Karpas-422 (cell line): ENCODE measurements at places on chromosomes 2 and 18.

- no peaks in the 10 kb centered on the region for H3K36me3 ChIP-seq
- no peak for DNase-seq
- H3K4me3 ChIP-seq, result no peak overlapping the region
Observed at GRCh38 chr2:3192920-3193319, 184.7 kb downstream of the EIPR1 start.

- no peak overlapping the region for H3K4me3 ChIP-seq
- peaks cover 17% of the 10 kb centered on the region for H3K4me1 ChIP-seq
- DNase-seq, result no peak
Observed at GRCh38 chr2:6186332-6187151, 494.4 kb downstream of the SOX11 start.

GRCh38 chr2:11833601-11834000, 87.2 kb downstream of the LPIN1 start:
- H3K4me1 ChIP-seq, result peaks cover 86% of the 10 kb centered on the region
- H3K36me3 ChIP-seq, result no peaks in the 10 kb centered on the region
- peak; percentile 85 for DNase-seq
- peak overlapping the region; percentile 97 for H3K27ac ChIP-seq

GRCh38 chr2:25743132-25743830, 69.9 kb upstream of the DTNB start:
- no peaks in the 10 kb centered on the region for H3K27me3 ChIP-seq
- no peak overlapping the region for H3K4me3 ChIP-seq
- no peak overlapping the region for H3K27ac ChIP-seq
- peaks cover 33% of the 10 kb centered on the region; the same call in 1 of the 2 replicates for H3K36me3 ChIP-seq

DNA sequence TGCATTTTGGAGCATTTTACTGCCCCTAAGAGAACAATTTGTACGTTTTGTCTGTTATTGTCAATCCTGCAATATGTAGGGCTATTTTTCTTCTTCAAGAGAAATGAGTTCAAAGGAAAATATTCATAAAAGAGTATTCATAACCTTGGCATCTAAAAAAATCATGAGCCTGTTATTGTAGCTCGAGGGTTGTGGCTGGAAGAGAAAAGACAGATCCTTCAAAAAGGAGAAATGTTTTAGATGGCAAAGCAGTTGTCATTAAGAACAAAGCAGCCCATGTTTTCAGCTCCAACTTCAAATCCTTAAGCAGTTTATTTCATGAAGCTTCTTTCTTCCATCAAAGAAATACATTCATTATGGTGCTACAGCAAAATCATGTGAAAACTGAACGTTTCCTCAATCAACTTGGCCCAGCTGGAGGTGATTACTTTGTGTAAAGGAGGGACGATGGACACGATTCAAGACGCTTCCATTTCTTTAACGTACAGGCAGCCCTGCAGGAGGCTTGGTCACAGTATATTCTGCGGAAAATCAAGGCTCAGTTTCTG, 31.4 kb downstream of the QPCT start:
- peak overlapping the region; percentile 54 for H3K4me3 ChIP-seq
- no peak for DNase-seq
- no peaks in the 10 kb centered on the region for H3K36me3 ChIP-seq
- peaks cover 32% of the 10 kb centered on the region for H3K4me1 ChIP-seq
- H3K27ac ChIP-seq, result peak overlapping the region; percentile 69
- H3K27me3 ChIP-seq, result 0 out of 2 replicates have a peak, but pooled peaks cover 2% of the 10 kb centered on the region

- no peak overlapping the region for H3K27ac ChIP-seq
- H3K36me3 ChIP-seq, result no peaks in the 10 kb centered on the region
- no peaks in the 10 kb centered on the region for H3K4me1 ChIP-seq
- no peak overlapping the region for H3K4me3 ChIP-seq
- no peaks in the 10 kb centered on the region for H3K27me3 ChIP-seq
Observed at GRCh38 chr18:34222307-34223163, 2.2 kb downstream of the NOL4 start.

DNA sequence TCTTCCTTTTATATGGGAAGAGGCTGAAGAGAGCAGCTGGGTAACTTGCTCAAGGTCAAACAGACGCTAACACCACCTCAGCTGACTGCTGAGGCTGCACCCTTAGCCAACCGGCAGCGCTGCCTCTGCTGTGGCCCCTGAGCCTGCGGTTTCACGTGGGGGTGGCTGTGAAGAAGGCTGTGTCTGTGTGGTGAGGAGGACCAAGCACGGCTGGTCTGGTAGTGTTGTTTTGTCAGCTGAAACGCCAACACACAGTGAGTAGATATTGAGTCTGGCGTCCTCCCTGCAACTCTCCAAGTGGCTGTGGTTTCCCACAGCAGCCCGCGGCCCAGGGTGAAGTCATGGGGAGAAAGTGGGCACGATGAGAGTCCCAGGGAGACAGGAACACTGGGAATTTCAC, 69.6 kb downstream of the THNSL2 start:
- no peak for DNase-seq
- H3K27me3 ChIP-seq, result no peaks in the 10 kb centered on the region
- no peaks in the 10 kb centered on the region for H3K4me1 ChIP-seq
- no peak overlapping the region for H3K4me3 ChIP-seq
- no peaks in the 10 kb centered on the region for H3K36me3 ChIP-seq

DNA sequence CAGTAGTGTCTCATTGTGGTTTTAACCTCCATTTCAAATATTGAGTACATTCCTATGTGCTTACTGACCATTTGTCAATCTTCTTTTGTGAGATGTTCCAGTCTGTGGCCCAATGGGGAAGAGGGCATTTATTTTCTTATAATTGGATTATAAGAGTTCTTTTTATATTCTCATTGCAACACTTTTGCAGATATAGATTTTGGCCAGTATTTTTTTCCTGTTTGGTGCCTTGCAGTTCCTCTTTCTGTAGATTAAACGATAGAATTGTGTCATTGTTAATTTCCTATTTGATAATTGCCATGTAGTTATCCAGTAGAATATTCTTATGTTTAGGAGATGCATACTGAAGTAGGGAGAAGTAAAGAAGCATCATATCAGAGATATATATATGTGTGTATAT, 56.4 kb upstream of the CYTIP start:
- no peak overlapping the region for H3K4me3 ChIP-seq
- H3K27ac ChIP-seq, result no peak overlapping the region
- no peaks in the 10 kb centered on the region for H3K36me3 ChIP-seq
- no peak for DNase-seq
- no peaks in the 10 kb centered on the region for H3K27me3 ChIP-seq
- no peaks in the 10 kb centered on the region for H3K4me1 ChIP-seq

DNA sequence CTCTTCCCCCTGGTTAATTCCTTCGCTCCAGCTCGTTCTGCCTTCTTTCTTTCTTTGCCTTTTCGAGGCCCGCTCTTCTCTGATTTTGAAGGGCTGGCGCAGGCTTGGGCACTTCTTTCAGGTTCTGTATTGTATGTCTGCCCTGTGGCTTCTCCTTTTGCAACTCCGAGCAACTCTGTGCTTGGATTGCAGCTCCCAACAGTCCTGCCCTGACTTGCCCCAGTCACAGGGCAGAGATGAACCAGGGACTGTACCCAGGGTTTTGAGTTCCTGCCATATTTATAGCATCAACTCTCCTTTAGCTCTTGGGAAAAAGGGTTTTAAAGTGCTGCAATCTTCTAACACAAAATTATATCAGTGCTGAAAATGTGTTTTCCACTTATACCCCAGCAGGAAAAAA, 31.1 kb upstream of the CD8A start:
- H3K4me3 ChIP-seq, result no peak overlapping the region
- no peak overlapping the region for H3K27ac ChIP-seq
- no peak for DNase-seq
- H3K27me3 ChIP-seq, result no peaks in the 10 kb centered on the region
- H3K4me1 ChIP-seq, result no peaks in the 10 kb centered on the region

GRCh38 chr2:65438137-65438899, 5.9 kb upstream of the SPRED2 start:
- peaks cover 31% of the 10 kb centered on the region for H3K4me1 ChIP-seq
- no peak for DNase-seq
- H3K36me3 ChIP-seq, result no peaks in the 10 kb centered on the region
- H3K27ac ChIP-seq, result no peak overlapping the region
- no peaks in the 10 kb centered on the region for H3K27me3 ChIP-seq

- H3K27ac ChIP-seq, result no peak overlapping the region
- peaks cover 5% of the 10 kb centered on the region; the same call in 1 of the 2 replicates for H3K4me1 ChIP-seq
- no peaks in the 10 kb centered on the region for H3K36me3 ChIP-seq
- H3K27me3 ChIP-seq, result no peaks in the 10 kb centered on the region
Observed at GRCh38 chr2:62175728-62176127, 20.2 kb upstream of the B3GNT2 start.

GRCh38 chr2:199762963-199763362, 88.0 kb downstream of the FTCDNL1 start:
- no peaks in the 10 kb centered on the region for H3K4me1 ChIP-seq
- no peak for DNase-seq
- no peaks in the 10 kb centered on the region; the same call in 1 of the 2 replicates for H3K27me3 ChIP-seq
- no peaks in the 10 kb centered on the region for H3K36me3 ChIP-seq
- no peak overlapping the region for H3K4me3 ChIP-seq

- H3K27ac ChIP-seq, result no peak overlapping the region
- H3K4me1 ChIP-seq, result no peaks in the 10 kb centered on the region
- DNase-seq, result no peak
- H3K27me3 ChIP-seq, result no peaks in the 10 kb centered on the region
Observed at GRCh38 chr2:124241-124880, 78.1 kb upstream of the FAM110C start.

DNA sequence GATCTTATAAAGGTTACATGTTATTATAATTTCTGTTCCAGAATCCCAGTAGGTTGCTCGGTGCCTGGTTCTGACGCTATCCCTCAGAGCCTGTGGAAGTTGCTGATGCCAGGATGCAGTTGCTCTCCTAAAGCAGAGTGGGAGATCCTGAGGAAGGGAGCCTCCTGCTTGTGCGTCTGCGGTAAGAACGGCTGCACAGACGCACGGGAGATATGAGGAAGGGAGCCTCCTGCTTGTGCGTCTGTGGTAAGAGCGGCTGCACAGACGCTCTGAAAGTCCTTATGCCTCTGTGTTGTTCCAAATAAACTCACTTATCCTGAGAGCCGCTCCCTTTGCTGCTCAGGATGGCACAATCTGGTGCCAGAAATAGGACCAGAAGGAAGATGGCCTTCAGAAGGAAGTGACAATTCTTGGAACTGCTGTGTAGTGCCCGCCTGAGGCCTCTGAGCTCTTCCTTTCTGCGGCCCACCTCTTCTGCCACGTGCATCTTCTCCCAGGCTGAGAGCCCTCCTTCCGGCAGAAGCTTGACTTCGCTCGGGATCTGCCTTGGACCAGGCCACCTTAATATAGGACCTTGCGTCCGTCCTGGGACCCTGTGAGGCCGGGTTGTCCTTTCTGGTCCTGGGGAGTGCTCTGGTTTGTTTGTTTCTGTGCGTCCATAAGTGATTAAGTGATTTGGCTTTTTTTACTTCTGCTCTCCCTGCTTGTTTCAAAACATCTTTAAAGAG, 89.5 kb downstream of the RTP5 start:
- no peaks in the 10 kb centered on the region for H3K36me3 ChIP-seq
- H3K4me1 ChIP-seq, result peaks cover 28% of the 10 kb centered on the region
- no peak overlapping the region for H3K4me3 ChIP-seq
- DNase-seq, result no peak
- no peak overlapping the region for H3K27ac ChIP-seq
- H3K27me3 ChIP-seq, result no peaks in the 10 kb centered on the region

DNA sequence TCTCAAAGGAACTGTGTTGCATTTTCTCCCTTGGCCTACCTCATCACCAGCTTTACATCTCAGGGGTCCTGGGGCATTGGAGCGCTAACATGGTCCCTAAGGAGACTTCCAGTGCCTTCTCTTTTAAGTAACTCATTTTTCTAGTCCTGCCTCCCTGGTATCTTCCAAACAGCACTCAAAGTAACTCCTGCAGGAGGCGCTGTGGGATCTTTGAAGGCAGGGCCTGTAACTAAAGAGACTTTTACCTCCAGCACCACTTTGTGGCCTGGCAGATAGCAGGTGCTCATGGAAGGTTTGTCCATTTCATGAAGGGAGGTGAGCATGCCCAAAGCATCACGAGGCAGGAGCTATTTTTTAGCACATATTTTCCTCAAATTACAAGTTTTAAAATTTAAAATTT, 411.0 kb upstream of the GYPC start:
- no peaks in the 10 kb centered on the region for H3K27me3 ChIP-seq
- no peak overlapping the region for H3K4me3 ChIP-seq
- H3K4me1 ChIP-seq, result peaks cover 10% of the 10 kb centered on the region
- DNase-seq, result peak; percentile 92
- no peaks in the 10 kb centered on the region for H3K36me3 ChIP-seq

GRCh38 chr2:67486041-67486796, 89.1 kb downstream of the ETAA1 start:
- H3K4me3 ChIP-seq, result no peak overlapping the region
- H3K27ac ChIP-seq, result no peak overlapping the region
- H3K4me1 ChIP-seq, result no peaks in the 10 kb centered on the region
- DNase-seq, result no peak

- H3K27ac ChIP-seq, result no peak overlapping the region
- no peaks in the 10 kb centered on the region for H3K27me3 ChIP-seq
- no peaks in the 10 kb centered on the region for H3K36me3 ChIP-seq
- no peak overlapping the region for H3K4me3 ChIP-seq
Observed at GRCh38 chr18:27616324-27616723, 431.2 kb upstream of the CHST9 start.

DNA sequence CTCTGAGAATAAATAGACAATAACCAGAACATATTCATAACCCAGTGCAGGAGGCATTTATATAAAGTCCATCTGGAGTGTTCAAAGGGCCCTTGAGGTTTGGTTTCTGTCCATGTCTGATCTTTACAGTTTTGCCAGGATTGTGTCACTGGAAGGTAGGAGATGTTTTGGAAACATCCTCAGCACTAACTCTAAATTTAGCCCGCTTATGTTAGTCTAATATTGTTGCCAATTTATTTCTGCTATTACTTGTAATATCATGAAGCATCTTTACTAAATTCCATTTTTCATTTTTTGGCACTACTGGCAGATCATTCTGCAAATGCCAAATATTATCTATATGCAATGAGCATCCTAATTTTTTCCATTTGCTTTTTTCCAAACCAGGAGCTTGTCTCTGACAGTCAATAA, 22.4 kb upstream of the REV1 start:
- no peaks in the 10 kb centered on the region for H3K4me1 ChIP-seq
- no peaks in the 10 kb centered on the region for H3K36me3 ChIP-seq
- DNase-seq, result no peak
- H3K27me3 ChIP-seq, result no peaks in the 10 kb centered on the region
- H3K27ac ChIP-seq, result no peak overlapping the region
- H3K4me3 ChIP-seq, result no peak overlapping the region

- H3K27me3 ChIP-seq, result no peaks in the 10 kb centered on the region
- H3K4me3 ChIP-seq, result no peak overlapping the region
- no peaks in the 10 kb centered on the region for H3K36me3 ChIP-seq
- no peak for DNase-seq
- no peak overlapping the region for H3K27ac ChIP-seq
- no peaks in the 10 kb centered on the region for H3K4me1 ChIP-seq
Observed at GRCh38 chr2:38099099-38100028, 23.4 kb upstream of the CYP1B1 start.

- no peak overlapping the region for H3K4me3 ChIP-seq
- H3K27ac ChIP-seq, result no peak overlapping the region
- H3K4me1 ChIP-seq, result no peaks in the 10 kb centered on the region
- no peaks in the 10 kb centered on the region for H3K27me3 ChIP-seq
- no peak for DNase-seq
Observed at GRCh38 chr18:38575023-38575422, 1009.4 kb upstream of the CELF4 start.

GRCh38 chr2:41990688-41991087, 57.1 kb upstream of the PKDCC start:
- no peaks in the 10 kb centered on the region for H3K4me1 ChIP-seq
- no peaks in the 10 kb centered on the region; the same call in 1 of the 2 replicates for H3K27me3 ChIP-seq
- no peak for DNase-seq
- H3K27ac ChIP-seq, result no peak overlapping the region
- H3K36me3 ChIP-seq, result no peaks in the 10 kb centered on the region
